Activated CD4-positive, alpha-beta T cell treated with anti-CD3 and anti-CD28 coated beads, Interleukin-2, amount 10 ng/mL, durations not matched to agents 24 days and 14 days (primary cell): ENCODE measurements at places on chromosomes 5 and 9. TPM values are rescaled to one million over a fixed set of nuclear protein-coding genes. Genes with fewer than 3 reads are reported as not detected.

TMCO6 gene
- 38.1 and 41.9 TPM in 2 replicates for total RNA-seq

CCDC180 gene
- 0.89 and 1.9 TPM in 2 replicates for total RNA-seq

GRCh38 chr9:91680106-91680505, 256.5 kb upstream of the NFIL3 start:
- no peak for DNase-seq

- no peak for DNase-seq
Observed at GRCh38 chr5:150413176-150413901, 629 bp upstream of the CD74 start.
